CD4-positive, alpha-beta T cell (primary cell): ENCODE measurements at places on chromosomes 13 and 19.

GRCh38 chr19:45283443-45284033, 32.5 kb downstream of the MARK4 start:
- peak; percentile 35 for DNase-seq

DNA sequence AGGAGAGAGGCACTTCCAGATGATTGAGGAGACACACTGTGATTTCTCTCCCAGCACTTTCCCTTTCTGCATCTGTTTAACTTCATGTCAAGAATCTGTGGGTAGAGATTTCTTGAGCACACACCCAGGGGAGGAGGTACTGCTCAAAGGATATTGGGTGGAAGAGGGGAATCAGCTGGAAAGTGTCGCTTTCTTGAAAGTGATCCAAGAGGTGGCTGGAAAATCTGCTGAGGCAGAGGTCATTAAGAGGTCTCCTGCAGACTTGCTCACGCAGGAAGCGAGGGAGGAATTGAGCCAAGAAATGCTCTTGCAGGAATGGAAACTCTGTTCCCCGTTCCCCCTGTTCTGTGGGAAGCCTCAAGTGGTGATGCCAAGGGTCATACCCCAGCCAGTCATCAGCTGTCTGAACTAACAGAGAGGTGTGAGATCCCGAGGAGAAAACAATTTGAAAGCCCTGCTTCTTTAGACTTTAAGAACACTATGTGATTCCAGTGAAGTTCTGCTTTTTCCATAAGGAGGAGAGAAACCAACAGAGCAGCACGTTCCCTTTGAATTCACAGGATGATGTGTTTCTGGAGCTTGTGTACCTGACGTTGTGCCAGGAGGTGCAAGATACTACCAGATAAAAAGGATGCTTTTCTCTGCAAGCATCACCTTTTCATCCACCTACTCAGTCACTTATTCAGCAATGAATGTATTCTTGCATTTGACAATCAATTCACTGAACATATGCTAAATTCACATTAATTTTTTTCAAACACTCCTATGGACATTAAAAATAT, 163.4 kb upstream of the GPR12 start:
- no peak for DNase-seq

GRCh38 chr13:24060993-24061392, 99.5 kb upstream of the SPATA13 start:
- no peak for DNase-seq

GRCh38 chr13:105921711-105922110, 613.8 kb downstream of the EFNB2 start:
- no peak for DNase-seq

DNA sequence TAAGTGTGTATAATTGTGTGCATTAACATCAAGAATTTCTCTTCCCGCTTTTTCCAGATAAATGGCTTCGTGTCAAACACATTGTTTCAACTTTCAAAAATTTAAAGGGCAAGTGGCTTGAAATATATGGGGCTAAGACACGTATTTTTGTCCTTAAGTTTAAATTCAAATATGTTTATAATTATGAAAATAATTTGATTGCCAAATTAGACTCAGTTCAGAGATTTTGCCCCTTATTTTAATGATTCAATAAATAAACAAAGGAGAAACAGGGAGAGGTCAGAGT, 1159.2 kb upstream of the MIR17HG start:
- DNase-seq = no peak

GRCh38 chr13:60158321-60158801, 5.4 kb downstream of the DIAPH3 start:
- DNase-seq = no peak

GRCh38 chr13:98547455-98547854, 29.5 kb downstream of the STK24 start:
- DNase-seq = no peak

DNA sequence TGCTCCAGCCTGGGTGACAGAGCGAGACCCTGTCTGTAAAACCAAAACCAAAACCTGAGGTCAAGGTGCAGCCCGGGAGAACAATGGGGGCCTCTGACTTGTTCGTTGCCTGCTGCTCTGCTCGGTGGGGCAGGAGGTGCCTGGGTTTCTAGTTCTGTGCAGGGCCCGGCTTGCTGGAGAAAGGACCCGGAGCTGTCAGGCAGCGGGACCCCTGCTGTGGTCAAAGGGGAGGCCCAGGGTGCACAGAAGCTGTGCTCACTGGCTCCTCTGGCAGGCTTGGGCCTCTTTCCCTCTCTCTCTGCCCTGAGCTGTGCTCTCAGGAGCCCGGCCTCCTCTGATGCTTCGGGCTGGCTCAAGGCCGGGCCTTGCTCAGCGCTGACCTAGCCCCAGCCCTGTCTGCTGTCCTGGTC, 3.5 kb downstream of the LRP3 start:
- DNase-seq = no peak

DNA sequence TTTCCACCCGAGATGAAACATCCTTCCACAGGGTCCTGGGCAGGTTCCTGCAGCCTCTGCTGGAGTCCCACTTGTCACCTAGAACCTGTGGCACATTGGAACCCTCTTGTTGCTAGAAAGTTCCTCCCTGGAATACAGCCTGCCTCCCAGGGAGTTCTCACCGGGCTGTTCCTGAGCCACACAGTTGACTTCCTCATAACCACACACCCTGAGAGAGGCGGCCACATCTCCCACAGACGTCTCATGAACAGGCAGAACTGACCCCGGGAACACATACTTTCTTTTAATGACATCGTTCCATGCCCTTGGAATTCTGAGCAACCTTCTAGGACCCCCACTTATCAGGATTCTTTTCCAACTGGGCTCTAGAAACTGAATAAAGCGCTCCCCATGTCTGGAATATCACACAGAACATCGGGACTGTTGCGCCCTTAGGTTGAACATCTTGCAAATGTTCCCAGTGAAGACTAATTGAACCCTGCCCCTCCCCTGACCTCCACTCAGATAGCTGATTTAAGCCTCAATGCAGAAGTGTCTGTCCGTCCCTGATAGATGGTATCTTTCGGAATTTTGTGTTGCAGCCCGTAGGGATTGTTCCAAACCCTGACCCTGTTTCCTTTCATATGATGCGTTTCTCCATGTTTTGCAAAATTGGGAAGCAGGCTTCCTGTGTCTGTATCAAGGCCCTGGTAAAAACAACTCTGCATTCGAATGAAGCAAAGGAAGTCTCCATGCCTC, 91.1 kb downstream of the RAB20 start:
- no peak for DNase-seq

GRCh38 chr19:15108845-15109767, 1.9 kb downstream of the SYDE1 start:
- DNase-seq = no peak

DNA sequence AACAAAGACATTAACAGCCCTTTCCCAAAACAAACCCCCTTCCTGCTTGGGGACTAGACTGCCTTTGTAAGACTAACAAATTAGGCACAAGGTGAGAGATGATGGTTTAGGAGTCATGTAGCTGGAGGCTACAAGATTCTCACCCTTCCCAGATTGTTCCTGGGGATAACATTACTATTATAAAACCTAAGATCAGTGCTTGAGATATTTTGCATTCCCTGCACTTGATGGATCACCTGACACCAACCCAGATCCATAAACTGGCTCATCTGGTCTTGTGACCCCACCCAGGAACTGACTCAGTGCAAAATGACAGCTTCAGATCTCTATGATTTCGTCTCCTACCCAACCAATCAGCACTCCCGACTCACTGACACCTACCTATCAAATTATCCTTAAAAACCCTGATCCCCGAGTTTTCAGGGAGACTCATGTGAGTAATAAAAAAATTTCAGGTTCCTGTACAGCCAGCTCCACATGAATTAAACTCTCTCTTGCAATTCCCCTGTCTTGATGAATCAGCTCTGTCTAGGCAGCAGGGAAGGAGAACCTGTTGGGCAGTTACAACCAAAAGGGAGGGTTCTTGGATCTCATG, 2.4 kb upstream of the ZNF616 start:
- DNase-seq = no peak

DNA sequence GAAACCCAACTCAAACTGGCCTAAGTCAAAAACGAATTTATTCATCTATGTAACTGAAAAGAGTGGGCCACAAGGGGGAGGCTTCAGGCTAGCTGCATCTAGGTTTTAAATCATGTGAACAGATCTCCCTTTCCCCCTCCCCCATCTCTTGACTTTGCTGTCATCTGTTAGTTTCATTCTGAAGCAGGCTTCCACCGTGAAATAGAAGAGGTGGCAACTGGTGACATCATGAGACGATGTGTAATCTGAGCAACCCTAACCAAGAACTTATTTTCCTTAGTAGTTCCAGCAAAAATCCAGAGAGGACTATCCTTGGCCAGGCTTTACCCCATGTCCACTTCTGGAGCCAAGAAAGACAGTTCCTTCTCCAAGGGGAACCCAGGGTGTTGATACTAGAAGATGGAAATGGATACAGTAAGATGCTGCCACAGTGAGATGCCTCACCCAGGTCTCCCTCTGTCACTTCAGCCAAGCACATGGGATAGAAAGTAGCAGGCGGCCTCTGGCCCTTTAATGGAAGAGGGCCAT, 9.4 kb downstream of the SAMD4B start:
- peak; percentile 41 for DNase-seq

- no peak for DNase-seq
These were observed 13.5 kb upstream of the SPATA13 start for GRCh38 chr13:24146961-24147569.

DNA sequence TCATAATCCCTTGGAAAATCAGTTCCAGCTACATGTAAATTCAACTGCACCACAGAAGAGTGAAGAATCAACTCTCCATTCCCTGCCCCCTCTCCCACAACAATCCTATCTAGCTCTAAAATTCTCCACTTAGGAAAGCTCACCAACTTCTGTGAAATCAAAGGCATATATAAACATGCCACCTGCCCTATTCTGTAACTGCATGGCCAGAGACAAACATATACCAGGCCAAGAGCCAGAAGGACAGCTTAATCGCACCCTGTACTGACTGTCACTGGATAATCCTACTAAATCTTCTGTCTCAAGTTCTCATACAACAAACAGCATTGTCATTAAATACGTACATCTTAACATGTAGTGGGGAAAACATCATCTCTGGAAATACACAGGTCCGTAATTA, 58.2 kb upstream of the EEF1AKMT1 start:
- DNase-seq = no peak

- DNase-seq = no peak
These were observed 115.8 kb downstream of the NHLRC3 start for GRCh38 chr13:39154041-39154440.

- no peak for DNase-seq
These were observed 2.9 kb upstream of the HOOK2 start for GRCh38 chr19:12778017-12778904.

DNA sequence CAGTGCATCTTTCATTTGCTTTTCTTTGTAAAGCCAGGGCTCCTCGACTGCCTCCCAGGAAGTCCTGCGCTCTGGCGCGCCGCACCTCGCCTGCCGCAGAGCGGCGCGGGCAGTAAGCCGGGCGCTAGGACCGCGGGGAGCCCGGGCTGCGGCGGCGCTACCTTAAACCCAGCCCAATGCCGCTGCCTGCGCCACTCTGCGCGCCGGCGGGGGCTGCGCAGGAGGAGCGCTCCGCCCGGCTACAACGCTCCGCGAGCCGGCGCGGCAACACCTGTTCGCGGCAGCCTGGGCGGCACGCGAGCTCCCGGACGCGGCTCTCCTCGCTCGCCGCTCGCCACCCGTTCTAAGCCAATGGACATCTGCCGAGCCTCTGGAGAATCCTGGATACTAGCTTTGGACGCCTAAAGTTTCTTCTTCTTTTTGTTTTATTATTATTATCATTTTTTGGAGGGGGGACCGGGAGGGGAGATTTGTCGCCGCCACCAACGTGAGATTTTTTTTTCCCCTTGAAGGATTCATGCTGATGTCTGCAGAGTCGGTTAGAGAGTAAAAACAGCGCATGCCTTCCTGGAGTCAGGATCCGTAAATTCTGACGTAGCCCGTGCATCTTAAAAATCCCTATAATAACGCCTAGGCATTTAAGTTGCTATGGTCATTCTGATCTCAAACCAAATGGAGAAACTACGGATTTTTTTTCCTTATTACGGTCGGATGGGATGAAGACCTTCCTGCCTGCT, at the start of gene FGF9:
Gene FGF9 (plus strand): TSS at position 191 of the 737 bp plus-strand sequence. CDS start 840 bp downstream, outside the sequence.
- DNase-seq = peak; percentile 82

GRCh38 chr13:98576963-98577835, at the start of gene STK24:
Gene STK24, minus strand, starts transcription at chr13:98577107. Its CDS starts 321 bp downstream, at chr13:98576786.
- no peak for DNase-seq

DNA sequence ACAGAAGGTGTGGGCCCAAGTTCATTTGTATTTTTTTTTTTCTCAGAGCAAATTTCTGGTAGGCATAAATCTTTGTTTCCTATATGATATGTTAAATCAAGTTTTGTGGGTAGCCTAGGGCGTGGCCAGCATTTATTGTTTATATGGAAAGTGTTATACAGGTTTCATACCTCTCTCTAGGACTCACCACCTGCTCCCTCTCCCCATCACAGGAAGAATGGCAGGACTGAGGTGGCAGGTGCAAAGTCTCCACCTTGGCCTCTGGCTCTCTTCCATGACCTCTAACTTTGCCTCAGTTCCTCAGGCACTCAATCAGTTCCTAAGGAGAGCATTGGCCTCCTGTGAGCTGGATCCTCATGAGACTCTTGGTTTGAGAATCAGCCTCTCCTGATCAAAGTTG, 172.3 kb upstream of the TSC22D1 start:
- DNase-seq = no peak

DNA sequence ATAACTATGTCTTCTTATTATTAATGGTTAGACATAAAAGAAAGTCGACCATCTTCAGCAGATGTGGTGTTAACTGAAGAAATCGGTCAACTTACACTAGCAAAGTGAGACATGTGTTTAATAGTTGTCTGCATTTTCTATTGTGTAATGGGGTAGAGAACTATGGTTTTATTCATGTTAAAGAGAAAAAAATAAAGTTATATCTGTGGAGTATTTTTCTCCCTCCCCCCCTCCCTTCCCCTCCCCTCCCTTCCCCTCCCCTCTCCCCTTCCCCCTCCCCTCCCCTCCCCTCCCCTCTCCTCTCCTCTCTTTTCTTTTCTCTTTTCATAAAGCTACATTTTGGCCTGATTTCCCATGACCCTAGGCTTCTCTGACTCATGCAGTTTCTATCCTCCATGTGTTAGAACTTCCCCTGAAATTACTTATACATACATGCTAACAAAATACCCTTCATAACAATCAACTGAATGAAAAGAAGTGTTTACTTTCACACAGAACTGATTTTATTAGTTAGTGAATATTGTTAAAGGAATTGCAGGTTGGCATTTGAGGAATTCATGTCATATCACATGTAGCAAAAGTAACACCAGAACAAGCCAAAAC, 1431.0 kb upstream of the ATXN8OS start:
- DNase-seq = no peak

- DNase-seq = no peak
These were observed 15.5 kb upstream of the ERCC1 start for GRCh38 chr19:45439190-45439568.

- DNase-seq = no peak
These were observed 18.5 kb upstream of the VSTM2B start for GRCh38 chr19:29507081-29507860.

- DNase-seq = no peak
These were observed 27.8 kb upstream of the OR1M1 start for GRCh38 chr19:9058905-9059667.

- no peak for DNase-seq
These were observed 28.1 kb downstream of the ZNF20 start for GRCh38 chr19:12111943-12112637.

DNA sequence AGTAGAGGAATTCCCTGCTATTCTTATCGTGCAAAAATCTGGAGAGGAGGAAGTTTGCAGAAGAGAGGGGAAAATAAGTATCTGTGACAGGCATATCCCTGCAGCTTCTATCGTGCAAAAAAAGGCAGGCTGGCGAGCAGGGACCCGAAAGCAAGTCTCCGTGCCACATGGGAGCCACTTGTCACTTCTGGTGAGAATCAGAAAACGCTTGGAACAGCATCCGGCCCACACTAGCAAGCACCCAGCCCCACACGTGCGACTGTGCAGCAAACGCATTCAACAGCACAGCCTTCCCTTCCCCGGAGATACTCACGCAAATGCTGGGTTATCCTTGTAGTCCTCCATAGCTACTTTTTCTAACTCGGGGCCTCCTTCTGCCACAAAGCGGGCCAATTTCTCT, 16.9 kb downstream of the SUGP1 start:
- DNase-seq = no peak
